ENCODE measurements at places on chromosomes 1 and 21. TPM values are rescaled to one million over a fixed set of nuclear protein-coding genes. Genes with fewer than 3 reads are reported as not detected.

FMO5 gene
- total RNA-seq: 0.28 TPM

FASLG gene
- not detected for total RNA-seq

GPR25 gene
- not detected for total RNA-seq

DNA sequence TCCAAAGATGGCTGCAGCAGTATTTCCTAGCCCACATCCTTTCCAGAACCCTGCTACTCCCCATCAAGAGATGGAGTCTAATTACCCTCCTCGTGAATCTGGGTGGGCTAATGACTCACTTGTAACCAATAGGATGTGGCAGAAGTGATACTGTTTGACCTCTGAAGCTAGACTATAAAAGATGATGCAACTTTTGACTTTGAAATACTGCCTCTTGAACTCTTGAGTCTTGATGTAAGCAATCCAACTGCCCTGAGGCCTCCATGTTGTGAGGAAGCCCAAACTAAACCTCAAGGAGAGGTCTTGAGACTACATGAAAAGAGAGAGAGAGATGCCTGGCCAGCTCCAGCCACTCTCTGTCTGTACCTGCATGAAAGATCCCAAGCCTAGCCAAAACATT lies 29.5 kb downstream of the LMO4 start:
- no peak overlapping the region for H3K27ac ChIP-seq
- no peak overlapping the region for H3K4me3 ChIP-seq
- peaks cover 5% of the 10 kb centered on the region for H3K4me1 ChIP-seq
- DNase-seq: no peak

- no peak overlapping the region for H3K4me3 ChIP-seq
- no peaks in the 10 kb centered on the region for H3K36me3 ChIP-seq
- no peaks in the 10 kb centered on the region for H3K27me3 ChIP-seq
- no peak for DNase-seq
- no peak overlapping the region for H3K27ac ChIP-seq
These were observed 79.0 kb upstream of the USP25 start for GRCh38 chr21:15650735-15651134.

- no peak overlapping the region for H3K4me3 ChIP-seq
- no peaks in the 10 kb centered on the region for H3K36me3 ChIP-seq
- DNase-seq: no peak
- H3K27me3 ChIP-seq: no peaks in the 10 kb centered on the region
- H3K4me1 ChIP-seq: peaks cover 25% of the 10 kb centered on the region
- H3K27ac ChIP-seq: no peak overlapping the region
These were observed 99.9 kb downstream of the ROR1 start for GRCh38 chr1:63873751-63874150.

- DNase-seq: no peak
- no peaks in the 10 kb centered on the region for H3K27me3 ChIP-seq
- H3K4me1 ChIP-seq: no peaks in the 10 kb centered on the region
- no peaks in the 10 kb centered on the region for H3K36me3 ChIP-seq
These were observed 10.2 kb upstream of the CACHD1 start for GRCh38 chr1:64459743-64460142.

GRCh38 chr1:207355513-207356295 lies 34.2 kb downstream of the CD55 start:
- H3K27ac ChIP-seq: no peak overlapping the region
- H3K4me3 ChIP-seq: no peak overlapping the region
- no peaks in the 10 kb centered on the region for H3K27me3 ChIP-seq
- DNase-seq: no peak
- no peaks in the 10 kb centered on the region for H3K36me3 ChIP-seq

- no peak overlapping the region for H3K4me3 ChIP-seq
- no peaks in the 10 kb centered on the region for H3K27me3 ChIP-seq
- no peaks in the 10 kb centered on the region for H3K4me1 ChIP-seq
- no peaks in the 10 kb centered on the region for H3K36me3 ChIP-seq
- H3K27ac ChIP-seq: no peak overlapping the region
These were observed 19.9 kb downstream of the CRNN start for GRCh38 chr1:152394151-152394550.

- no peaks in the 10 kb centered on the region for H3K27me3 ChIP-seq
- no peak for DNase-seq
- no peak overlapping the region for H3K27ac ChIP-seq
- H3K4me3 ChIP-seq: no peak overlapping the region
These were observed 5.8 kb upstream of the CD1C start for GRCh38 chr1:158283965-158284364.

DNA sequence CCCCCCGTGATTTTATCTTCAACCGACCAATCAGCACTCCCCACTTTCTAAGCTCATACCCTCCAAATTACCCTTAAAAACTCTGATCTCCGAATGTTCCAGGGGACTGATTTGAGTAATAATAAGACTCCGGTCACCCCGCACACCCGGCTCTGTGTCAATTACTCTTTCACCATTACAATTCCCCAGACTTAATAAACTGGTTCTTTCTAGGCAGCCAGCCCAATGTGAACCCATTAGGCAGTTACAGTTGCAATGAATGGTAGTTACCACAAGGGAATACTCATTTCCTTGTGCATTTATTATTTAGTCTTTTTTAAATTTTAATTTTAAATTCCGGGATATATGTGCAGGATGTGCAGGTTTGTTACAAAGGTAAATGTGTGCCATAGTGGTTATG lies 177.9 kb downstream of the HFM1 start:
- no peak overlapping the region for H3K27ac ChIP-seq
- no peak for DNase-seq
- H3K4me3 ChIP-seq: no peak overlapping the region
- H3K36me3 ChIP-seq: no peaks in the 10 kb centered on the region

- peaks cover 58% of the 10 kb centered on the region for H3K27me3 ChIP-seq
- no peak overlapping the region for H3K4me3 ChIP-seq
- H3K4me1 ChIP-seq: peaks cover 12% of the 10 kb centered on the region
- no peak for DNase-seq
- H3K36me3 ChIP-seq: no peaks in the 10 kb centered on the region
- H3K27ac ChIP-seq: no peak overlapping the region
These were observed 1.7 kb downstream of the BACE2 start for GRCh38 chr21:41169701-41170100.

DNA sequence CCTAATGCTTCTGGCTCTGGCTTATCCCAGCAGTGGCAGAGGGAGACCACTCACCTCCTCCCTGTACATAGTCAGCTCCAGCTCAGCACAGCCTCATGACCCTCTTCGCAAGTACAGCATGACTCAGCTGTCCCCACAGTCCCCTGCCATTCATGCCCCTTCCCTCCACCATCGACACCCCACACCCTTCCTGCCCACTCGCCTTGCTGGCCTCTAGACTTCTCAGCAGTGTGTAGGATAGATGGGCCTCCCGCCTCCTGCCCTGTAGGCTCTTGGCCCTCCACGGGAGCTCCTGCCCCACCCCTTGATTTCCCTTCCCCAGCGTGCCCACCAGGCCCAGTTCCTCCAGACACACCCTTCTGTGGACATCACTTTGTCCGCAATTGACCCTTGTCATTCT lies 9.8 kb downstream of the NPR1 start:
- H3K4me1 ChIP-seq: no peaks in the 10 kb centered on the region
- no peak overlapping the region for H3K4me3 ChIP-seq
- H3K27me3 ChIP-seq: no peaks in the 10 kb centered on the region
- H3K36me3 ChIP-seq: no peaks in the 10 kb centered on the region

GRCh38 chr1:78526496-78526895 lies 35.7 kb downstream of the PTGFR start:
- H3K4me1 ChIP-seq: no peaks in the 10 kb centered on the region
- no peak for DNase-seq
- no peaks in the 10 kb centered on the region for H3K27me3 ChIP-seq
- H3K27ac ChIP-seq: no peak overlapping the region
- no peak overlapping the region for H3K4me3 ChIP-seq

Data from neural progenitor cell (in vitro differentiated cells).